ENCODE measurements at places on chromosomes 7 and 10. TPM values are rescaled to one million over a fixed set of nuclear protein-coding genes. Genes with fewer than 3 reads are reported as not detected.

ZPBP gene
- not detected for total RNA-seq

TLX1 gene
- total RNA-seq: not detected

C10orf143 gene
- total RNA-seq: 10.1 TPM

TFEC gene
- total RNA-seq: 35.0 TPM

DNA sequence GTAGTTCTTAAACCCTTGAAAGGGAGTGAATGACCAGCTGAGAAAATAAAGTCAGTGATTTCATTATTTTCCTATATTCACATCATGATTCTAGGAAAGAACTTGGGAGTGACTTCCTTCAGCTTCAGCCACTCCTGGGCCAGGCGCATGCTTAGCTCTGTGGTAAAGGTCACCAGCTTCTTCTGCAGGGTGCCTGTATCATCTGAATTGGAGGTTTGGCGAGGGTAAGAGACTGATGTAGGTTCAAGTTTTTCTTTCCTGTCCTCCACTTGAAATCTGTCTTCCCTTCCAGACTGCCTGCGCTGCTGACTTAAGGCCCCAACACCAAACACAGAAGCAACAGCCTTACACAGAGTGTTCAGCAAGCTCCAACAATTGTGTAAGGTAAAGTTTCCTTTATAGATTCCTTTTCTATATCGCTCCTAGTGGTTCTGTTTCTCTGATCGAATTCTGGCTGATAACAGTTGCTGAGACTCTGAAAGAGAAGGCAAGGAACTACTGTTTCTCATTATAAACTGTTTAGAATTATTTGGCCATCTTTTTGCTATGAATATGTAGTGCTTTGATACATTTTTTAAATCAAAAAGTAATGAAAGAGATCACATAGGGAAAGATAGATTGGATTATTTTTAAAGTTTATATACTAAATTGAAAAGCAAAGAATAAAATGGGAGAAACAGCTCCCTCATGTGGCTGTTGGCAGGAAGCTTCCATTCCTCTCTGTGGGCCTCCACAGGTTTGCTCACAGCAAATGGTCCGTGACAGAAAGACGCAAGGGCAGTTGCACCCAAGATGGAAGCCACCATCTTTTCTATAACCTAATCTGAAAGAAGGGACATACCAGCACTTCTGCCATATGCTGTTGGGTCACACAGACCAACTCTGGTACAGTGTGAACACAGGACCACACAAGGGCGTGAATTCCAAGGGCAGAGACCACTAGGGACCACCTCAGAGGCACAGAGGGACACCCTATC is 14.0 kb downstream of the GATAD1 start:
- H3K36me3 ChIP-seq: peaks cover 20% of the 10 kb centered on the region
- no peak overlapping the region for H3K4me3 ChIP-seq
- H3K27ac ChIP-seq: no peak overlapping the region
- no peaks in the 10 kb centered on the region for H3K4me1 ChIP-seq

GRCh38 chr7:135240441-135240840 is 6.8 kb downstream of the STRA8 start:
- DNase-seq: no peak
- peaks cover 27% of the 10 kb centered on the region for H3K4me1 ChIP-seq
- no peaks in the 10 kb centered on the region for H3K36me3 ChIP-seq
- H3K27ac ChIP-seq: no peak overlapping the region
- peaks cover 4% of the 10 kb centered on the region for H3K27me3 ChIP-seq
- no peak overlapping the region for H3K4me3 ChIP-seq

GRCh38 chr10:44908066-44908749 is 2.9 kb upstream of the TMEM72 start:
- H3K36me3 ChIP-seq: no peaks in the 10 kb centered on the region
- no peak for DNase-seq
- peaks cover 2% of the 10 kb centered on the region for H3K4me1 ChIP-seq

GRCh38 chr10:119250641-119251314 is 43.4 kb downstream of the GRK5 start:
- H3K4me3 ChIP-seq: no peak overlapping the region
- peaks cover 11% of the 10 kb centered on the region for H3K36me3 ChIP-seq
- H3K27ac ChIP-seq: peak overlapping the region; percentile 9
- no peaks in the 10 kb centered on the region for H3K27me3 ChIP-seq

- H3K27me3 ChIP-seq: peaks cover 2% of the 10 kb centered on the region
- no peak for DNase-seq
- H3K4me1 ChIP-seq: peaks cover 9% of the 10 kb centered on the region
- H3K4me3 ChIP-seq: no peak overlapping the region
Observed at GRCh38 chr7:31478721-31479120, 35.2 kb upstream of the ITPRID1 start.

GRCh38 chr10:114110174-114110972 is 63.6 kb downstream of the CCDC186 start:
- peaks cover 13% of the 10 kb centered on the region for H3K4me1 ChIP-seq
- H3K36me3 ChIP-seq: no peaks in the 10 kb centered on the region
- H3K4me3 ChIP-seq: no peak overlapping the region
- DNase-seq: no peak

GRCh38 chr7:44711528-44711927 is 37.1 kb upstream of the ZMIZ2 start:
- no peaks in the 10 kb centered on the region for H3K4me1 ChIP-seq
- DNase-seq: no peak
- H3K36me3 ChIP-seq: peaks cover 27% of the 10 kb centered on the region
- H3K27me3 ChIP-seq: no peaks in the 10 kb centered on the region

DNA sequence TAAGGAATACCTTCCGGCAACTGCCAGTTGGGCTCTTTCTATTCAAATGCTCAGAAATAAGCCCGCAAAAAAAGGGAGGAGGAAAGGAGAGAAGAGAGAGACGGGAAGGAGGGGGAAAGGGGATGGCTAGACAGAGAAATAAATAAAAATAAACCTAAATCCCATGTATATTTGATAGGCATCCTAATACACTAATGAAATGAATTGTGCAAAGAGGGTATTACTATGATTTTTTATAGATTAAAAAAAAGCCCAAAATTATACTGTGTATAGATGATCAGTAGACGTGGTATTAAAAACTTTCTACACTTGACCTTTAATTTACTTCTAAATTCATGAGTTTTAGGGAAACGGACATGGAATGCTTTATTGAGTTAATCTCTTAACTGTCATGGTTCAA is 89.9 kb downstream of the HBP1 start:
- no peaks in the 10 kb centered on the region for H3K27me3 ChIP-seq
- H3K4me1 ChIP-seq: no peaks in the 10 kb centered on the region
- H3K27ac ChIP-seq: no peak overlapping the region
- no peak for DNase-seq
- H3K4me3 ChIP-seq: no peak overlapping the region
- peaks cover 23% of the 10 kb centered on the region for H3K36me3 ChIP-seq

DNA sequence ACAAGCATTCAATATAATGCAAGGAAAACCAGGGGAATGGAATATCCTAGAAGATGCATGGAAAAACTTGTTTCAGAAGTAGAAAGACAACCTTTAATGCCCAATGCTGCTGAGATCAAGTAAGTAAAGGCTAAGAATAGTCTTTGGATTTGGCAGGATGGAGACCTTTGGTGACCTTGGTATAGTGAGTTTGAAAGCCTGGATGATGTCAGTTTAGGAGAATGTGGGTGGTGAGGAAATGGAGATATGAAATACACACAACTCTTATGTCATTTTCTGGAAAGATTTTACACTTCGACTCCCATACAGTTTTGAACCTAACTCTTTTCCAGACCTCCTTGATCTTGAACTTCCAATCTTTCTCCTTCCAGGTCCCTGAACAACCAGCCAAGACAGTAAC is 185.7 kb downstream of the TFEC start:
- peaks cover 3% of the 10 kb centered on the region for H3K27me3 ChIP-seq
- no peaks in the 10 kb centered on the region for H3K36me3 ChIP-seq
- DNase-seq: no peak
- no peak overlapping the region for H3K27ac ChIP-seq

GRCh38 chr10:63504145-63504881 is 16.9 kb upstream of the REEP3 start:
- H3K27ac ChIP-seq: no peak overlapping the region
- peaks cover 21% of the 10 kb centered on the region for H3K4me1 ChIP-seq
- DNase-seq: no peak
- H3K27me3 ChIP-seq: no peaks in the 10 kb centered on the region
- H3K36me3 ChIP-seq: peaks cover 13% of the 10 kb centered on the region

- H3K36me3 ChIP-seq: no peaks in the 10 kb centered on the region
- peaks cover 21% of the 10 kb centered on the region for H3K4me1 ChIP-seq
- no peak overlapping the region for H3K4me3 ChIP-seq
- peaks cover 2% of the 10 kb centered on the region for H3K27me3 ChIP-seq
Observed at GRCh38 chr10:71998840-71999194, 34.6 kb downstream of the CHST3 start.

DNA sequence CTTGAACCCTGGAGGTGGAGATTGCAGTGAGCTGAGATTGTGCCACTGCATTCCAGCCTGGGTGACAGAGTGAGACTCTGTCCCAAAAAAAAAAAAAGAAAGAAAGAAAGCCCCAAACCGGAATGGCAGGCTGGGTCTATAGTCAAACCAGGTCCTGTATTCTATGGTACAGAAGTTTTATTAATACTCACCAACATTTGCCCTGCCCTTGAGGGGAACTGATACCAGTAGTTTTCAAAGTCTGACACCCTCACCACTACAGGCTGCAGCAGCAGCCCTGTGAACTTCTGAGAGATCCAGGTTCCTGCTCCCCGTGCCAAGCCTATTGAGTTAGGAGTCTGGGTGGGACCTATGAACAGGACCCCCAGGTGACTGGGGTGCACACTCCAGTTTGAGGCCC is 80.6 kb downstream of the RGS10 start:
- DNase-seq: no peak
- H3K27ac ChIP-seq: peak overlapping the region; percentile 78
- H3K27me3 ChIP-seq: peaks cover 7% of the 10 kb centered on the region
- H3K36me3 ChIP-seq: peaks cover 12% of the 10 kb centered on the region

- DNase-seq: no peak
- H3K4me1 ChIP-seq: peaks cover 3% of the 10 kb centered on the region
- H3K27me3 ChIP-seq: peaks cover 2% of the 10 kb centered on the region
- H3K27ac ChIP-seq: no peak overlapping the region
Observed at GRCh38 chr7:108200326-108200725, 70.2 kb upstream of the LAMB4 start.

DNA sequence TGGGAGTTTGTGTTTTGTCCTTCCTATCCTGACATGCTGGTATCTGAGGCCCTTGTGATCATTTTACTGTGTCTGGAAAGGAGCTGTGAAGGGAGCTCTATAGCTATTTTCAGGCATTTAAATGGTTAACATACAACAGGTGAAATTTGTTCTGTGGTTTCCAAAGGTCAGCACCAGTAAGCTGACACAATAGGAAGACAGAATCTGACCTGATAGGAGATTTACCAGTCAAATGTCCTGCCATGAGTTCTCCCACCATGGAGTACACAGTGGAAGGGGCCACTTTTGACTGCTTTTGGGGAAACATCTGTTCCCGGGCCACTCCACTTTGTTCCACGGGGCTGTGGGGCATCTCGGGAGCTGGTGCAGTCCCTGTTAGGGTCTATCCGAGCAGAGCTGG is 17.6 kb downstream of the FKBP6 start:
- no peak overlapping the region for H3K4me3 ChIP-seq
- H3K4me1 ChIP-seq: no peaks in the 10 kb centered on the region
- no peak overlapping the region for H3K27ac ChIP-seq
- H3K27me3 ChIP-seq: peaks cover 11% of the 10 kb centered on the region
- no peak for DNase-seq
- no peaks in the 10 kb centered on the region for H3K36me3 ChIP-seq

- no peak overlapping the region for H3K27ac ChIP-seq
- H3K36me3 ChIP-seq: peaks cover 71% of the 10 kb centered on the region
- H3K27me3 ChIP-seq: no peaks in the 10 kb centered on the region
- no peaks in the 10 kb centered on the region for H3K4me1 ChIP-seq
- H3K4me3 ChIP-seq: no peak overlapping the region
Observed at GRCh38 chr7:128398016-128398840, 11.6 kb downstream of the IMPDH1 start.

DNA sequence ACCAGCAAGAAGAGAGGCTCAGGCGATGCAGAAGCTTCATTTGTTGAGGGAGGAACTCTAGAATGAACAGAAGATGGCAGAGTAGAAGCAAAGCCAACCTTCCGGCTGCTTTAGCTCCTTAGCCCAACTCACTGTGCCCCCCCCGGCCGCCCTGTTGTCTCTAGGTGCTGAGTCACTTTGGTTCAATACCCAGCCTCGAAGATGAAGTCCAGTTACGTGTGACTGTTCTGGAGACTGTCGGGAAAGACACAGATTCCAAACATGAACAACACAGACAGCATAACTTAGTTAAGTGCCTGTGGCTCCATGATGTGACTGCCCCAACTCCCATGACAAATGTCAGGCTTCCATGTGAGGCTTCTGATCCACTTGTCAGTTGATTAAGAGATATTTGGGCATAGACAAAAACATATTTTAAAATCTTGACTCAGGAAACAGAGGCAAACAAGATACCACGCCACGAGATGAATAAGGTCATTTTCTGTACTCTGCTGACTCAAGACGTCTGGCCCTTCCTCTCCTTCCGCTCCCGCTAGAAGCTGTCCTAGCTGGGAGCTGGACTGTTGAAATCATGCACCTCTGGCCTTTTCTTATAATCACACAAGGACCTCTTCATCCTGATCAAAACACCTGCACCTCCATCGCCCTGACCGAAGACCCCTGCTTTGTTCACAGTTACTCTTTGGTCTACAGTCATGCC is 199.3 kb downstream of the FRMD4A start:
- H3K4me1 ChIP-seq: peaks cover 9% of the 10 kb centered on the region
- H3K36me3 ChIP-seq: no peaks in the 10 kb centered on the region
- no peak overlapping the region for H3K4me3 ChIP-seq

DNA sequence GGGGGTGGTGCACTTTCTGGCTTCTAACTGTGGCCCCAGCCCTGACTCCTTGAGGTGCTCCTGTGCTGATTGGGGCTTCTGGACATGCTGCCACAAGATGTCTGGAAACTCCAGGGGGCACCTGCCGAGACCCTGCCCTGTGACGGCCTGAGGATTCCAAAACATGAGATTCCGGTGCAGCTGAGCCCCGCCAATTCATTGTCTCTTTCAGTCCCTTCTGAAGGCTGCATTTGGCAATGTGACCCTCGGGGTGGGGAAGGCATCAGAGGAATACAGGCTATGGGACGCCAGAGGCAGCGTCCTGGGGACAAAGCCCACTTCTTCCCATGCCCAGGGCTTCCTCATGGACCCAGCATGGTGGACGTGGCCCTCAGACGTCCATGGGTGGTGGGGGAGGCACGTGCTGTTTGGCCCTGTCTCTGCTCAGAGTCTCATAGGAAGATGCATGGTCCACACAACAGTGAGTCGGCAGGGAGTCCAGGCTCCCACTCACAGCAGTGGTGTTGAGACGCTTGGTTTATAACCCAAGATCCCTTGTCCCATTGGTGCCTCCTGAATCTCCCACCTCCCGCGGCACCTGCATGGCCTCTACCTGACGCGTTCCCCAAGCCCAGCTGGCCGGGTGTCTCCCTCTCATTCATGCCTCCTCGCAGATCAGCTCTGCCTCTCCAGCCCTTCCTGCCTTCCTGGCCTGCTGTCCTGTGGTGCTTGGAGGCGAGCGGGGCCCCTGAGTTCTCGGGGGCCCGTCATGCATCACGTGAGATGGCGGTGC is 129.9 kb downstream of the WDR37 start:
- H3K4me3 ChIP-seq: no peak overlapping the region
- no peak overlapping the region for H3K27ac ChIP-seq
- no peaks in the 10 kb centered on the region for H3K4me1 ChIP-seq
- H3K27me3 ChIP-seq: peaks cover 3% of the 10 kb centered on the region
- no peak for DNase-seq

- H3K27ac ChIP-seq: no peak overlapping the region
- H3K27me3 ChIP-seq: peaks cover 3% of the 10 kb centered on the region
Observed at GRCh38 chr10:70913893-70914240, 25.5 kb upstream of the PCBD1 start.

All from activated B cell treated with CpG ODN at 0.5 μM for 24 hours (primary cell).